Stomach (tissue), 19 donors: ENCODE measurements at places on chromosomes 12 and 14.
A peak's percentile ranks its signal among the peaks of the same experiment; 100 is the strongest.

DNA sequence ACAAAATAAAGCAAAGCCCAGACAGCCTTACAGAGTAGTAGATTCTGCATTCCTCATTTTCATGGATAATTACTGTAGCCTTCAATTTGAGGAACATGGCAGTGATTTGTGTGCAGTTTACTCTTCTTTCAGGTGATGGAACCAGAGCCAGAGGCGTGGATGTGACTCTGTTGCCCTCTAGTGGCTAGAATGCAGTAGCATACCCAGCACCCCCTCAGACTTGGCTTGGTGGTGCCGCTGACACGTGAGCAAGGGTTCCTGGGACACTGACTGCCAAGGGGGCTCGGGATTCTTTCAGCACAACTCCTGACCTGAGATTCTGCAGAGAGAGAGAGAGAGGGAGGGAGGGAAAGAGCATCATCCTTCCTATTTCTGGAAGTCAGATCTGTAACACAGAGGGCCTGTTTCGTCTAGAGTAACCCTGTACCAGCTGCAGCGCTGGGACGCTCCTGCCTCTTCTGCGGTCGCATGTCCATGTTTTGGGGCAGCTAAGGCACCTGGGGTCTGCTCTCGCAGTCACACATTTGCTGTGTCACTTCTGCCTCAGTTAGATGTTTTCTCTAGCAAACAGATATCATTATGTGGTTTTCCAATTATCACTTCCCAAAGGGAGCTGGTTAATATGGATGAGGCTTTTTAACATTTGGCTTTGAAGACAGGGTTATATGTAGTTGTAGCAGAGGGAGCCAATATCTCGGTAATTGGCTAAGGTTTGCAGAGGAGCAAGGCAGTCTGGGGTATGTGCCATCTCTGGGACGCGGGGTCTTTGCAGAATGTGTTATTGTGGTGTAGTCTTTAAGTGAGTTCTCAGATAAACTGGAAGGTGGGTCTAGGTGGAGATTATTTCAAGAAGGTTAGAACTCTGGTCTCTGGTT, 428.1 kb downstream of the NRXN3 start:
- DNase-seq: peak; percentile 81

DNA sequence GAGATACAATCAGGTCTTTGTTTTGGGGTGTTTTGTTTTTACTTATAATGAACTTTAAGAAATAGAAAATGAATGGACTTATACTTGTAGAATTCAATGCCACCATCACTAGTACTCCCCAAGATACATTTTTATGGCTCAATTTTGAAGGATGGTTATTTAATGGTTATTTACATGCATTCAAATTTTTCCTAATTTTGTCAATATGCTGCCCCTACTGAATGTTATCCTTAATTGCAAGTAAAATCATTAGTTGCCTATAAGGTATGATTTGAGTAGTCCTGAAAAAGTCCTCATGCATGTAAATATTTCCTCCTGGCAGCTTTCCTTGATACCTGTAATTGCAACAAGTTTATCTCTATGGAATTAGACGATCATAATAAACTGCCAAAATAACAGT, 391.2 kb downstream of the BCAT1 start:
- DNase-seq: no peak

DNA sequence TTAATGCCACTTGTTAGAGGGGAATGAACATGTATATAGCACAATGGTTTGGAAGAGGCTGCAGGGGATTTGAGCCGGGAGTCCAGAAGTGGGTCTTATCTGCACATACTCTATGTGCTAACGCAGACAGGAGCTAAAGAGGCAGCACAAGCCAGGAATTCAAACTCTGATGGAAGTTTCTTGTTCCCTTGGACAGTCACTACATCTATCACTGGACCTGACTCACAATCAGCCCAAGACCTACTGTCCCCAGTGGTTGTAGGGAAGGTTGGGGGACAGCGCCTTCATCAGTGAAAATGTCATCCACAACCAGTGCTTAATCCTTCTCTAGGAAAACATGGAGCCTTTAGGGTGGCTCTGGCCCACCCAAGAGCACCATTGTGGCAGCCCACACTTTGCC, 107.8 kb downstream of the GCH1 start:
- no peak for DNase-seq

- DNase-seq: no peak
These were observed 67.8 kb upstream of the EGLN3 start for GRCh38 chr14:34018564-34019244.

- peak; percentile 72 for DNase-seq
These were observed 8.6 kb downstream of the PMEL start for GRCh38 chr12:55957106-55957859.

DNA sequence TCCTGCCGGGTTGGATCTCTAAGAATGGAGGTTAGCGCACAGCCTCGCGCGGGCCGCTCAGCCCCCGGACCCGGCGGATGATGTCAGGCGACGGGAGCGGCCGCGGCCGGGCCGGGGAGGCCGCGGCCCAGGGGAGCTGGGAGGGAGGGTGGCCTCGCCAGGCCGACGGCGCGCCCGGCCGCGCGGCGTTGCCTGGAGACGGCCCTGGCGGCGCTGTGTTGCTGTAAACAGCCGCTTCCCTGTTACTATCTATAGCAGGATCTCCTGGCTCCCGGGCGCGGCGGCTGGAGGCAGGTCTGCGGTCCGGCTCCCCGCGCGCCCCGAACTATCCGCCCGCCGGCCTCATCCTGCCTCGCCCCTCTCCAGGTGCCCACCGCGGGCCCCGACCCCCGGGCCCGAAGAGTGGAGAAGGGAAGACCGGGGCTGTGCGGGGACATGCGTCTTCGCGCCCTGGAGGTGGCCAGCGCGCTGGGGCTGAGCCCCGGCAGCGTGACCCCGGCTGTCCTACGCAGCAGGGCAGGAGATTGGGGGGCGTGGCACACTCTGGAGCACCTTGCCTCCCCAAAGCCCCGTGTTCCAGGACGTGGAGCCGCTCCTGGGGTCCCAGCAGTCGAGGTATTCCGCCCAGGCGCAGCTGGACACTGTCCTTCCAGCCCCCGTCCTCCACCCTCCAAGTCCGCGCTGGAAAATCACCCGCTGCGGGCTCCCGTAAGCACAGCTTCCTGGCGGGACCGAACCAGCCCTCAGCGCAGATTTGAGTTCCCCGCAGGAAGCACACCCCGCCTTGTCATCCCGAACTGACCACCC, 1.4 kb upstream of the FOS start:
- peak; percentile 90 for DNase-seq

- peak; percentile 28 for DNase-seq
These were observed 21.0 kb downstream of the ANAPC5 start for GRCh38 chr12:121331248-121331647.

DNA sequence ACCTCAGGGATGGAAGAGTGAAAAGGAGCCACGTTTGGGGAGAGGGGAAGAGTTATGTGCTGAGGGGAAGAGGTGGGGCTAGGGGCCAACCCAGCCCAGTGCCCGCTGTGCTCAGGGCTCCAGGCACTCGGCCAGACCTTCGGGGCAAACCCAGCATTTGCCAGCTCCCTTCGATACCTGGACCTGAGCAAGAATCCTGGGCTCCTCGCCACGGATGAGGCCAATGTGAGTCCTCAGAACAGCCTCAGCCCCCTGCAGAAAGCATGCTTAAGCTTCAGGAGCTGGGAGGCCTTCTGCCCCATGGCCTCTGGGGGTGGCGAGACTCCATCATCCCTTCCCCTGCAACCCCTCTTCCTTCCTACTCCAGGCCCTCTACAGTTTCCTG, 5.0 kb downstream of the CARMIL3 start:
- DNase-seq: no peak
